Naive thymus-derived CD4-positive, alpha-beta T cell (primary cell): ENCODE measurements at places on chromosomes 3 and 15.
A peak's percentile ranks its signal among the peaks of the same experiment; 100 is the strongest.

- H3K27me3 ChIP-seq, result peaks cover 5% of the 10 kb centered on the region
- no peak overlapping the region for H3K27ac ChIP-seq
- DNase-seq, result no peak
- no peaks in the 10 kb centered on the region for H3K36me3 ChIP-seq
- no peak overlapping the region for H3K4me3 ChIP-seq
- no peaks in the 10 kb centered on the region for H3K4me1 ChIP-seq
Measured at GRCh38 chr3:137764563-137765309, 621 bp downstream of the SOX14 start.

DNA sequence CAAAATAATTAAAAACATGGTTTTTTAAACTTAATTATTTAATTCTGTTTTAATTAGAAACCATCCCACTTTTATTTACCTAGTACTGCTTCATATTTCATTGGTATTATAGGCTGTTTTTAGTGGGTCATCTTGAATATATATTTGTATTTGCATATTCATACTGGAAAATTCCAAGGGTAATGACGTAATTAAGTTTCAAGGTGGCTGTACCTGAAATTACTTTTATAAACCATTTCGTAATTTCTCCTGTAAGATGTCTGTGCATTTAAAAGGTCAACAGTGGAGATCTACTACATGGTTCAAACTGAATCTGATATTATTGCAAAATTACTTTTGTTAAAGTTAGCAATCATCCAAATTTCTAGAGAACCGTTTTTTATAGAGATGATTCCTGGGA lies 133.8 kb upstream of the NAALADL2 start:
- H3K36me3 ChIP-seq, result no peaks in the 10 kb centered on the region
- no peaks in the 10 kb centered on the region for H3K27me3 ChIP-seq
- H3K4me3 ChIP-seq, result no peak overlapping the region
- H3K4me1 ChIP-seq, result no peaks in the 10 kb centered on the region
- no peak overlapping the region for H3K27ac ChIP-seq

DNA sequence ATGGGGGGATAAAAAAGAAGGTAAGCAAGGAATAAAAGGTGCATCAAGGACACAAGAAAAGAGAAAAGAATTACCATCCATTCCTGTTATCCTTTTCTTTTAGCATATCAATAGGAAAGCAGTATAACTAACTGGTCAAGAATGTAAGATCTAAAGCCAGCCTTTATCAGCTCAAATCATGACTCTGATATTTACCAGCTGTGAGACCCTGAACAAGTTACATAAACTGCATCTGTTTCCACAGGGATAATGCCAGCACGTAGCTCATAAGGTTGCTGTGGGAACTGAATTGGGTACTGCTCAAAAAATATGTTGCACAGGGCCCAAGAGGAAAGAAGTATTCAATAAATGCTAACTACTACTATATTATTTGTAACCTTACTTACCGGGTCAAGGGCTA lies 1092.2 kb upstream of the CFAP20DC start:
- peaks cover 2% of the 10 kb centered on the region for H3K4me1 ChIP-seq
- H3K27me3 ChIP-seq, result no peaks in the 10 kb centered on the region
- H3K36me3 ChIP-seq, result no peaks in the 10 kb centered on the region
- no peak overlapping the region for H3K4me3 ChIP-seq
- no peak for DNase-seq
- H3K27ac ChIP-seq, result no peak overlapping the region

GRCh38 chr3:195450731-195451229 lies 8.0 kb upstream of the ACAP2 start:
- no peak overlapping the region for H3K4me3 ChIP-seq
- peaks cover 5% of the 10 kb centered on the region for H3K4me1 ChIP-seq
- no peaks in the 10 kb centered on the region for H3K36me3 ChIP-seq
- no peak overlapping the region for H3K27ac ChIP-seq
- H3K27me3 ChIP-seq, result no peaks in the 10 kb centered on the region

DNA sequence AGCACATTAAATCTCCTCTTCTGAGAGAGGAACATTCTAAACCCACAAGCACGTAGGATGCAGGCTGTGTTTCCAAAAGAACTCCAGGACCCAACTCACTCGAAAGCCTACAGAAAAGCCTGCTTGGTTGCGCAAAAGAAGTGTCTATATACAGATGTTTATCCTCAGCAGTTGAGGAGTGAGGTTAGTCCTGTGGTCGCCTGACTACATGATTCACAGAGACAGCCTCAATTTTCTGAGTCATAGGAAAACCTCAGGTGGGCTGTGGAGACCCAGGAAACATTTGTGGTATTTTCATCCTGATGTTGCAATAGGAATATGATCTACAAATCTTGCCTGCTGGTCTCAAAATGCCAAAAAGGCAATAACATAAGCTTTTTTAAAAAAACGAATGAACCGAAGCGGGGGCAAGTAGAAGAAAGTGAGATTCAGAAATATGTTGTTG lies 183.8 kb upstream of the THRB start:
- H3K4me3 ChIP-seq, result no peak overlapping the region
- no peaks in the 10 kb centered on the region for H3K4me1 ChIP-seq
- H3K36me3 ChIP-seq, result no peaks in the 10 kb centered on the region
- no peaks in the 10 kb centered on the region for H3K27me3 ChIP-seq

GRCh38 chr15:80563372-80563997 lies 131.6 kb upstream of the ABHD17C start:
- no peak overlapping the region for H3K4me3 ChIP-seq
- no peak overlapping the region for H3K27ac ChIP-seq
- H3K36me3 ChIP-seq, result no peaks in the 10 kb centered on the region
- H3K4me1 ChIP-seq, result no peaks in the 10 kb centered on the region

GRCh38 chr3:151327571-151328198 lies 1.7 kb downstream of the P2RY13 start:
- H3K4me3 ChIP-seq, result no peak overlapping the region
- H3K36me3 ChIP-seq, result no peaks in the 10 kb centered on the region
- no peak overlapping the region for H3K27ac ChIP-seq
- no peaks in the 10 kb centered on the region for H3K4me1 ChIP-seq
- DNase-seq, result no peak
- no peaks in the 10 kb centered on the region for H3K27me3 ChIP-seq

- peak; percentile 25 for DNase-seq
- no peak overlapping the region for H3K27ac ChIP-seq
- H3K4me3 ChIP-seq, result no peak overlapping the region
- no peaks in the 10 kb centered on the region for H3K27me3 ChIP-seq
- H3K36me3 ChIP-seq, result no peaks in the 10 kb centered on the region
Measured at GRCh38 chr15:85044251-85044853, 62.7 kb downstream of the PDE8A start.

DNA sequence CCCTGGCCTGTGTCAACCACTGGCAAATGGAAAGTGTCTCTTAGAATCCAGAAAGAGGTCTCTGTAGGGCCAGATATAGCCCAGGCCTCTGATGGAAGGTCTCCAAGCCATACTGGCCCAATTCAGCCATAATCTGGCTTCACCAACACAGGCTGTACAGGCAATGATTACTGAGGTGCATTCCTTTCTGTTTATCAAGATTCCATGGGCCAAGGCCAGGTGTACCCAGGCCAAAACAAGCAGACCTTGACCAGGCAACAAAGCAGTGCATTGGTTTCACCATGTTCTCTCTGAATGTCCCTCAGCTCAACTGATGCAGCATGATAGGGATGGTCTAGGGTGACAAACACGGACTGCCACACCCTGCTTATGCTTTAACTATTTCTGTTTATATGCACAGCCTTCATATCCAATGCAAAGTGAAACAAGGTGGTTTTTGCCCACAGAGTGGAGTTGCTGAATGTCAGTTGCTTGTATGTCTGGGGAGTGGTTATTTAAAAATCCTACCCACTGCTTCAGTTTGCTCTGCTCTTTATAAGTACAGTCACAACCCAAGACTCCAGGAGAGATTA lies 25.2 kb downstream of the CCNL1 start:
- H3K27ac ChIP-seq, result no peak overlapping the region
- no peak overlapping the region for H3K4me3 ChIP-seq

- no peak overlapping the region for H3K27ac ChIP-seq
- H3K36me3 ChIP-seq, result no peaks in the 10 kb centered on the region
- no peak for DNase-seq
- no peak overlapping the region for H3K4me3 ChIP-seq
- H3K27me3 ChIP-seq, result no peaks in the 10 kb centered on the region
Measured at GRCh38 chr3:150747886-150748683, 14.9 kb downstream of the SIAH2 start.

- H3K27ac ChIP-seq, result no peak overlapping the region
- H3K4me1 ChIP-seq, result no peaks in the 10 kb centered on the region
- no peaks in the 10 kb centered on the region for H3K27me3 ChIP-seq
- no peaks in the 10 kb centered on the region for H3K36me3 ChIP-seq
- DNase-seq, result no peak
- H3K4me3 ChIP-seq, result no peak overlapping the region
Measured at GRCh38 chr15:41648770-41649169, 11.4 kb upstream of the MGA start.

- no peak overlapping the region for H3K4me3 ChIP-seq
- H3K36me3 ChIP-seq, result no peaks in the 10 kb centered on the region
- no peak for DNase-seq
- peaks cover 17% of the 10 kb centered on the region for H3K4me1 ChIP-seq
- H3K27me3 ChIP-seq, result no peaks in the 10 kb centered on the region
Measured at GRCh38 chr15:63938486-63939061, 104.8 kb upstream of the HERC1 start.

DNA sequence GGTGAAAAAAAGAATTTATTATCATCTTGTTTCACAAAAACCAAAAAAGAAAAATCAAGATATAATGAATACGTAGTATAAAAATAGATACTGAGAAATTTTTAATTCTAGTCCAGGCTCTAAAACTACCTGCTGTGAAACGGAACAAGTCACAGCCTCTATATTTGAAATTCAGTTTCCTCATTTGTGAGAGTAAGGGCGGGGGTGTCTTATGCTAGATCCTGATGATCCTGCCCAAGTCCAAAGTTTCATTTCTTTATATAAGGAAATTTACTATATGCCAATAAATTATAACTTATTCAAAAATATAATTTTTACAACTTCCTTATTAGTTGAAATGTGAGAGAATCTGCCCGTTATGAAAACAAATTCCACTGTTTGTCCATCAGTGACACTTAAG lies 385.7 kb downstream of the CGGBP1 start:
- no peak overlapping the region for H3K4me3 ChIP-seq
- DNase-seq, result no peak
- no peaks in the 10 kb centered on the region for H3K27me3 ChIP-seq
- no peaks in the 10 kb centered on the region for H3K36me3 ChIP-seq

DNA sequence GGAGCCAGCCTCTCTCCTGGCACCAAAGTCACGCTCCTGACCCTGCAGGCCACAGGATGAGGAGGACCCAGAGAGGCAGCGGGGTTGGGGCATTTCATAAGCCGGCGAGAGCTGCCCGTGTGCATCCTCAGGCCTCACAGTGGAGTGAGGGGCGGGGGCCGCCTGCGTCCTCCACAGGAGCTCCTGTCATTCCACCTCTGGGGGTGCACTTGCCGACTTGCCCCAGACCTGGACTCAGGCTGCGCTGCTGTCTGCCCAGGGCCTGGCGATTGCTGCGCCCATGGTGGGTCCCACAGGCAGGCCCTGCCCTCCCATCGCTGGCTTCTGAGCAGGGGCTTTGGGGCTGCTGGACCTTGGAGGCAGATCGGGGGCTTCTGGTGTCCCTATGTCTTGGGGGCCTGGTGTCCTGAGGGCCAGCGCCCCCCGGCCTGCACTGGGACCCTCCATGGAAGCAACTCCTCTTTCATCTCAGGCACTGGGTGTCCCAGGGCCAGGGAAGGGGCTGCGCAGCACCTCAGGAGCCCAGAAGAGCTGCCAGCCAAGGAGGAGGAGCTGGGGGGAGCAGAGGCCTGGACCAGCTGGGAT lies 184.0 kb downstream of the GOLGA6L6 start:
- no peak overlapping the region for H3K4me3 ChIP-seq
- H3K27ac ChIP-seq, result no peak overlapping the region
- no peak for DNase-seq
- H3K27me3 ChIP-seq, result no peaks in the 10 kb centered on the region
- peaks cover 22% of the 10 kb centered on the region for H3K4me1 ChIP-seq

DNA sequence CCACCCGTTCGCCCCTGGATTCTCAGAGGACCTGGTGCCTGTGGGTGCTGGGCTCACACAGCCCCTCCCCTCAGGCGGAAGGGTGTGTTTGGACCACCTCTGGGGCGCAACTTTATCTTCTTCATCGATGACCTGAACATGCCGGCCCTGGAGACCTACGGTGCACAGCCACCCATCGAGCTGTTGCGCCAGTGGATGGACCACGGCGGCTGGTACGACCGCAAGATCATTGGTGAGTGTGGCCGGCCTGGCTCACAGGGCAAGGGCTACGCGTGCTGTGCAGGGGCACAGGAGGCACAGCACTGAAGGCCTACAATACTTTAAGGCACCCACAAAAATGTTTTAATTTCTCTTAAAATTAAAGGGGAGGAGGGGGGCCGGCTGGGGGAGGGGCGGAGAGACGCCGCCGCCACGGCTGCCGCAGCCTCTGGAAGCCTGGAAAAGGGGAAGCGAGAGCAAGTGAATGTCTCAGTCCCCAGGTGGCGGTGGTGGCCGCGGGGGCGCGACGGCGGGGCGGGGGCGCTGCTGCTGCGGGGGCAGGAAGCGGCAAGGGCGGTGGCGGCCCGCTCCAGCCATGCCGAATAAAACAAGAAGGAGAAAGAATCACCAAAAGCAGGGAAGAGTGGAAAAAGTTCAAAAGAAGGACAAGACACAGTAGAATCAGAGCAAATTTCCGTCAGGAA lies 56.8 kb downstream of the DNAH1 start:
- no peak overlapping the region for H3K27ac ChIP-seq
- H3K27me3 ChIP-seq, result no peaks in the 10 kb centered on the region

DNA sequence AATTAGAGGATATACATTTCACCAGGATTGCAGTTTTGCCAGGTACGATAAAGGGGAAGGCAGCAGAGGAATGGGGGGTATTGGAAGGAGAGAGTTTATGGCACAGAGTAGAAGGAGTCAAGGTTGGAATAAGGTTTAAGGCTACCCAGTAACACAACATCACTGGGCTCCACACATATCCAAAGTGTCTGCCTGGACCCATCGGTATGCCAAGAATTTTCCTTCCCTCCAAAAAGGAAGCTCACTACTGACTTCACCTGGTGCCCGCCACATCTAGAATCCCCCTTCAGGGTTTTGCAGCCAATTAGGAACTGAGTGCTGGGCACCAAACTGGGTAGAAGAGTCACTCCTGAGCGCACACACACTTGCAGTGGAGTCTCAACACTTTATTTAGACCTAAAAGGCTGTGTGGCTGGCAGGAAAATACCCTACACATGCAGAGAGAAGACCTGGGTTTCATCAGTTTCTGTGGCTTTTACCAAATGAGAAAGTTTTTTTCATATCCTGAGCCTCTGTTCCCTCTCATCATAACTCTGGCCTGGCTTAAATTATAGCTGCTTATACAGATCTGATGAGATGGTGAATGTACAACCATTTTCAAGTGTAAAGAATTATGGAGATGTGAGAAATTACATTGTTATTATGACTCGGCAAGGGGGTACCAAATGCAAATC lies 190.8 kb upstream of the LPP start:
- no peak overlapping the region for H3K4me3 ChIP-seq
- H3K27me3 ChIP-seq, result no peaks in the 10 kb centered on the region
- DNase-seq, result no peak
- H3K36me3 ChIP-seq, result no peaks in the 10 kb centered on the region

DNA sequence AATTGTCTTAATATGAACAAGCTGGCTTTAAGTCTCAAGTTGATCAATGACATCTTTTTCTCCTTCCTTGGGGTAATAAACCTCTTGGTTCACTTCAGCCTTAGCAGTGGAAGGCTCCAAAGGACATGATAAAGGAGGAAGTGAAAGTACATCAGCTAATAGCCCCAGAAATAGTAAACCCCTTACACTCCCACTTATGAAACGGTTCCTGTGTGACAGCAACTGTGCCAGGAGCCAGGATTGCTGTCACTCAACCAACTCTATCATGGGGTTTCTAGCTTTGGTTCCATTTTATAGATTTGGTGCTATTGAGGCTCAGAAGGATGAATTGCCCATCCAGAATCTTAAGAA lies 216.7 kb downstream of the ABHD5 start:
- no peak overlapping the region for H3K27ac ChIP-seq
- no peak for DNase-seq
- H3K27me3 ChIP-seq, result no peaks in the 10 kb centered on the region
- H3K4me3 ChIP-seq, result no peak overlapping the region
- no peaks in the 10 kb centered on the region for H3K4me1 ChIP-seq
